ENCODE measurements at places on chromosomes 6 and 20.

GRCh38 chr6:14655201-14656061 is 537.9 kb downstream of the CD83 start:
- no peak for DNase-seq

GRCh38 chr6:3625980-3626563 is 125.4 kb downstream of the PXDC1 start:
- DNase-seq = no peak

GRCh38 chr20:44309763-44310663 is 989 bp downstream of the FITM2 start:
- DNase-seq = no peak

- DNase-seq = no peak
Observed at GRCh38 chr20:23868321-23868720, 11.2 kb downstream of the CST5 start.

GRCh38 chr20:34525709-34526416 is 9.6 kb downstream of the DYNLRB1 start:
- no peak for DNase-seq
